ENCODE measurements at places on chromosomes 6 and 20. TPM values are rescaled to one million over a fixed set of nuclear protein-coding genes. Genes with fewer than 3 reads are reported as not detected.

The CFAP61 gene
- 0.24 TPM for total RNA-seq

The DEFB121 gene
- not detected for total RNA-seq

DNA sequence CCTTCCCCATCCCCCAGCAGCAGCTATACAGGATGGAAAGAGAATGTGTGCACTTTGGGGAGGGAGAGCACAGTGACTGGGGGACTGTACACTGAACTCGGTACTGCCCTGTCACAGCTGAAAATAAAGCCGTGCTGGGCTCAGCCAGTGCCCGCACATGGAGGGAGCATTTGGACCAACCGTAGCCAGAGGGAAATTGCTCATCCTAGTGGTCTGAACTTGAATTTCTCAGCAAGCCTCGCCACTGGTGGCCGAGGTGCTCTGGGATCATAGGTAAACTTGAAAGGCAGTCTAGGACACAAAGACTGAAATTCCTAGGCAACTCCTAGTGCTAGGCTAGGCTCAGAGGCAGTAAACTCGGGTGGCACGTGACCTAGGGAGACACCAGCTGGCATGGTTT lies 61.0 kb downstream of the DZANK1 start:
- H3K27me3 ChIP-seq: no peaks in the 10 kb centered on the region
- no peak for DNase-seq
- no peaks in the 10 kb centered on the region for H3K4me1 ChIP-seq
- H3K4me3 ChIP-seq: no peak overlapping the region

DNA sequence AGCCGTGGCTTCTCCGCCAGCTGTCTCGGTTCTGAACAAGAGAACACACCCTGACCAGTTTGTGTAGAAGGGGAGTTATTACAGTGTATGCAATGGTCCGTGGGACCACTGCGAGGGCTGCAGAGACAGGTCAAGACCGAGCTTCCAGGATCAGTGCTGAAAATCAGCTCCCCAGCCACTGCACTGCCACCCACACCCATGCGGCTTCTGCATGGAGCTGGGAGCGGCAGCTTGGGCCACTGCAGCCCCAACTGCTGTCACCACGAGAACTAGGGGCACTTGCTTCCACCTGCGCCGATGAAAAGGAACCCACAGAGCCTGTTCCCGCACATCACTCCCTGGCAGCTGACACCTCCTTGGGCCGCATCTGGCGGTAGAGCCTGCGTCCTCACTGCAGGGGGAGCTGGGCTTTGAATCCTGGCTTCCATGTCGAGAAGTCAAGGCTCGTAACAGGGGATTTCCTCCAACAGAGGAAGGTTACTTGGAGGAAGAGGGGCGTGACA lies 56.2 kb downstream of the TMEM242 start:
- peaks cover 24% of the 10 kb centered on the region for H3K4me1 ChIP-seq
- no peaks in the 10 kb centered on the region for H3K36me3 ChIP-seq
- DNase-seq: no peak
- no peak overlapping the region for H3K4me3 ChIP-seq

GRCh38 chr6:168714547-168715260 lies 273.7 kb downstream of the SMOC2 start:
- DNase-seq: no peak
- no peaks in the 10 kb centered on the region for H3K36me3 ChIP-seq
- no peaks in the 10 kb centered on the region for H3K4me1 ChIP-seq
- no peaks in the 10 kb centered on the region for H3K27me3 ChIP-seq
